Inflammatory macrophage treated with lipopolysaccharide for 4 hours (primary cell): ENCODE measurements at places on chromosomes 7 and 10.

DNA sequence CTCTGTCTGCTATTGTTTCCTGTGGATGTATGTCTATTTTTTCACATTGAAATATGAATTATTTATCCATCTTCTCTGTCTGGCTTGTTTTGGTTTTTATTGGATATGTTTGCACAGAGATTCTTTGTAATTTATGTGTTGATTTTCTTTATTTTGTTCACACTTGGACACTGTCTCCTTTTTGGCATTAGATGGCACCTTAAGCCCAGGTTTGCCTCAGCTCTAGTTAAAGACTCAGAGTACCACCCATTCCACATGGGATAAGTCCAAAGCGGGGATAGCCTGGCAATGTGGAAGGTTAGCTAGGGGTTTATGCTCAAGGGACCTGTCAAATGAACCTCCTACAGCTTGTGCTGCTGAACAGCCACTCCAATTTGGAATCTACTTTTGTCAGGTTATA lies 14.1 kb downstream of the FEZF1 start:
- DNase-seq: no peak

DNA sequence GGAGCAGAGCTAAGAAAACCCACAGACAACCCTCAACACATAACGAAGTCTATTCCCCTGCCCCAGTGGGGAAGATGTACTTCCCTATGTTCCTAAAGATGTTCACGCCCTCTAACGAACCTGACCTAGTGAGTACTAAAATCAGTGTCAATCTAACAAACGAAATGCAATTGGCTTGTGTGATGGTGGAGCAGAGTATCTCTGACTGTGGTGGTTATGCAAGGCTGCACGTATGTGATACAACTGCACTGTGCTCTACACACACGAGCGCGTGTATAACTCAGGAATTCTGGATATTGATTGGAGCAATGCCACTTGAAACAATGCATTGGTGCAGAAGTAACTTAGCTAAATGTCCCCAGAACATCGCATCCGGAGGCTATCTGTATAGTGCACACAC lies 1.3 kb downstream of the ANKRD16 start:
- peak; percentile 54 for DNase-seq

GRCh38 chr10:28743576-28743975 lies 66.3 kb downstream of the BAMBI start:
- no peak for DNase-seq

- DNase-seq: no peak
These were observed 26.6 kb downstream of the KCNH2 start for GRCh38 chr7:150951521-150951920.

- no peak for DNase-seq
These were observed 13.4 kb downstream of the SSC4D start for GRCh38 chr7:76395965-76396726.

DNA sequence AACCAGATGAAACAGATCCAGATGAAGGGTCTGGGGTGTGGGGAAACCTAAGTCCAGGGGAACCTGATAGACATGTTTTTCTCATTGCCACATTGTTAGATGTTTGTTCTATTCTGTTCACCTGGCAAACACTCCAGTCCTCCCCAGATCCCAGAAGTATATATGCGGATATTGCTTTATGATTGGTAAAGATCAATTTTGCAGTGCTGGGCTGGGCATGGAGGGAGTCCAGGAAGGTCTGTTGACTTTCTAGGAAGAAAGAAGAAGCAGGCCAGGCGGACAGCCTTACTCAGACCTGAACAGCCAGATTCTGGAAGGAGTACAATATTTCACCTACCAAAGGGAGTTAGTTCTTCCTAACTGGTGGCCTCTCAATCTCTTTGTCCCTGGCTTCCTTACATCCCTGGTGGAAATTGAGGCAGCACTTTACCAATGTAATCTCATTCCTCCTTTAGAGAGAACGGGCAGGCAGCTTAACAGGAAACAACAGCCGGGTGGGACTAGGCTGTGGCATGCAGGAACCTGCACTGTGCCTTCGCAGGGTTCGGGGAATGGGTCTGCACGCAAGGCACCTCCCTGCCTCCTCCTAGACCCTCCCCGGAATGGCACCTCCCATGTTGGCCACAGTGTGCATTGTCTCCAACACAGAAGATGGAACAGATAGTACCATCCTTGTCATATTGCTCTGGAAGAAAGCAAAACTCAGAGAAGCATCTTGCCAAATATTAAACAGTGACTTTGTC lies 930 bp downstream of the GIMAP6 start:
- DNase-seq: peak; percentile 15

DNA sequence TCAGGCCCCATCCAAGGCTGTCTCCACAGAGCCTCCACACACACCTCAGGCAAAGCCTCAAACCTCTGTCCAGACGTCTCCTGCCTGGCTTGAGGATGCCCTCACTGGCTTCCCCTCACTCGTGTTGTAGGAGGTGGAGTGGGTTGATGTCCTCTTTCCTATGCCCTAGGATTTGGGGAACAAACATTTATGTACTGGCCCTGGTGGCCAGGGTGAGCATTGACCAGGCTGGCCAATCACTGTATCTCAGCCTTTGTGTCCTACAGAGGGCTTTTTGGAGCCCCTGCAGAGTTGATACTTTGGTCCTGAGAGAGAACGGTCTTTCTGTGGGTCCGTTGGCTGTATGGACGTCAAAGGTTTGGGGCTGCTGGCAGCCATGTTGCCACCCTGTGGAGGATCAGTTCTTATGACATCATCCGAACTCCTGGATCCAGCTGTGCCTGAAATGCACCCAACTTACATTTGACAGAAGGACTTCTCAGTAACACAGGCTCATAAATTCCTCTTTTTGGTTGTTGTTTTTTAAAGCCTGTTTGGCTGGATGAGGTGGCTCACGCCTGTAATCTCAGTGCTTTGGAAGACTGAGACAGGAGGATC lies 2.3 kb upstream of the GRID2IP start:
- DNase-seq: peak; percentile 47

DNA sequence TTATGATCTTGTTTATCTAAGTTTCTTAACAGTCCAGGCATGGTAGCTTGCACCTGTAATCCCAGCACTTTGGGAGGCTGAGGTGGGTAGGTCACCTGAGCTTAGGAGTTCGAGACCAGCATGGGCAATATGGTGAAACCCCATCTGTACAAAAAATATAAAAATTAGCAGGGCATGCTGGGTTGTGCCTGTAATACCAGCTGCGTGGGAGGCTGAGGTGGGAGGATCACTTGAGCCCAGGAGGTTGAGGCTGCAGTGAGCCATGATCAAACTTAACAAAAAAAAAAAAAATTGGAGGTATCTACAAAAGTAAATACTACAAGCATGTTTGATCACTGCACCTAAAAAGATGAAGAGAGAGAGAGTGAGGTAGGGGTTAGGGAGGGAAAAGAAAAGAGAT lies 9.0 kb upstream of the EZH2 start:
- no peak for DNase-seq

GRCh38 chr7:116113310-116113709 lies 82.7 kb upstream of the TFEC start:
- no peak for DNase-seq

DNA sequence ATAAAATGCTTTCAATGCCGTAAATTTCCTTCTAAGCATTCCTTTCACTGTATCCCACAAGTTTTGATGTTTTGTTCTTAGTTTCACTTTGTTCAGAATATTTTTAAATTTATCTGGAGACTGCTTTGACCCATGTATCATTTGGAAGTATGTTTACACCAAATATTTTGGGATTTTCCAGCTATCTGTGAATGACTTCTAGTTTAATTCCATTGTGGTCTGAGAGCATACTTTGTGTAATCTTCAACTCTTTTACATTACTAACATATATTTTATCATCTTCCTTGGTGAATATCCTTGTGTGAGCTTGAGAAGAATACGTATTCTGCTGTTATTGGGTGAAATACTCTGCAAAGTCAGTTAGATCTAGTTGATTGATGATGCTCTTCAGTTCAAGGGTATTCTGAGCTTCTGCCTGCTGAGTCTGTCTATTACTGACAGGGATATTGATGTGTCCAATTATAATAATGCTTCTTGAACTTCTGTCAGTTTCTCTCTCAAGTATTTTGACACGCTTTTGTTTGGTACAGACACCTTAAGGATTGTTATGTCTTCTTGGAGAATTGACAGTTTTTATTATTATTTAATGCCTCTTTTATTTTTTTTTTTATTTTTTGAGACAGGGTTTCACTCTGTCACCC lies 31.6 kb downstream of the MKLN1 start:
- DNase-seq: no peak

- no peak for DNase-seq
These were observed 11.6 kb downstream of the ZNF316 start for GRCh38 chr7:6648815-6649104.

DNA sequence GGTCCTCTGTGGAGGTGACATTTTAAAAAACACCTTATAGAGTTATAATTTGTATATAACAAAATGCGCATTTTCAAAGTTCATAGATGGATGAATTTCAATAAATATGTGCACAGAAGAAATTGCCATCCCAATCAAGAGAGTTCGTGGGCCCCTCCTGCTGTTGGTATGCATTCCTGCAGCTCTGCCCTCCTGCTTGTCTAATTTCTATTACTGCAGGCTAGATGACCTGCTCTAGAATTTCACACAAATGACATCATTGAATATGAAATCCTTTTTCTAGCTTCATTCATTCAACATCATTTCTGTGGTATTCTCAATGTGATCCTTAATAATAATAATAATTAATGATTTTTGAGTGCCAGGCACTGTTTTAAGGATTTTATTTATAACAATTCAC lies 348.2 kb downstream of the SDK1 start:
- DNase-seq: no peak

- DNase-seq: no peak
These were observed 450.4 kb downstream of the NEBL start for GRCh38 chr10:20446561-20447193.

DNA sequence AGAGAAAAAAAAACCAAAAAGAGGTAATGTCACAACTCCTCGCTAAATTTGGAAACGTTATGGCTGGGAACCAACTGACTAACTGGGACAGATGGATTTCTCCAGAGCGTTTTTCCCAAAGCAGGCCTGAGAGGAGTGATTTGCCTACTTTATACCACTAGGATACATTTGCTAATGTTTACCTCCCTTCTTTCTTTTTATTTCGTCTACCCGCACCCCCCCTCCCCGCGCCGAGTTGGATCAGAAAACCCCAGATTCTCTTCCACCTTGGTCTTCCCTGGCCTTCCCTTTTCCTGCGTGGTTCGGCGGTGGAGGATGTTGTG lies 7.2 kb downstream of the CPA2 start:
- no peak for DNase-seq

DNA sequence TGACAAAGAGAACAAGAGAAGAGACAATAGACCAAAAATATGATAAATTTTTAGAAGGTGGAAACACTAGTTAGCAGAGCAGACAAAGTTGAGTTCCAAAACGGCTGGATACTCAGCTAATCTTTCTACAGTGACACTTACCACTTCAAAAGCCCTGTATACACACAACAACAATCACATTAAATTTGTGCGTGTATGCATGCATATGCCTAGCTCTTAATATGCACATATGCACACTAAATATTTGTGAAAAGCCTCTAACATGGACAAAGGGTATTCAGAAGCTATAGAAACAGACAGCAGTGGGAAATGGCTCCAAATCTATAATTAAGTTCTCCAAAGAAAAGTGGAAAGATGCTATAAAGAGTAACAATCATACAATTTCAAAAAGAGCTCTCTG lies 476.4 kb downstream of the HTR7 start:
- no peak for DNase-seq

DNA sequence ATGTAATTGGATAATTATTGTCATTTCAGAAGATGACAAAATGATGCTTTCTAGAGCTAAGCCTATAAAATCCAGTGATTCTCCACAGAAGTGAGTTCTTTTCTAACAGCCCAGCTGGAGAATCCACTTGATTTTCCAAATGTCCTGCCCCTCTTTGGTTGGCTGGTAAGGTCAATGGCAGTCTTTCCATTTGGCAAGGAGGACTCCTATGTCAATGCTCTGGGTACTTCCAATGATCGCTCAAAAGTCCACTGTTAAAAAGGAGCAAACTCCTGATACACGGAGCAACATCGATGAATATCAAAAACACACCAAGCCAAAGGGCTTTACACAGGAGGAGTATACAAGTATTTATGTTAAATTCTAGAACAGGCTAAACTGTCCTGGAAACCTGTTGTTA lies 57.8 kb downstream of the STK17A start:
- no peak for DNase-seq

DNA sequence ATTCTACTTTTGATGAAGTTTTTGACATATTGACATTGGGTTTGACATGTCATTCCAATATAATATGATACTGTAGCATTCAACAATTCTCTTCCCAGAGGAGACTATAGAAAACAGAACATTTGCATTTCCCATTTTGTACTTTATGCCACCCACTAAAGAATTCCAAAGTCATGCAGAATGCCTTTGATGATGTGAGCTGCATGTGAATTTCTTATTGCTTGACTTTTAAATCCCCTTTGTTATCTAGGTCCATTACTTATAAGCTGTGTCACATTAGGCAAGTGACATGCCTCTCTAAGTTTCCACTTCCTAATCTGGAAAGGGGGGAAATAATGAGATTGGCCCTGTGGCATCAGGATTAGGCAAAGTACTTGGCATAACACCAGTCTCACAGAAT lies 436.7 kb downstream of the AUTS2 start:
- no peak for DNase-seq

DNA sequence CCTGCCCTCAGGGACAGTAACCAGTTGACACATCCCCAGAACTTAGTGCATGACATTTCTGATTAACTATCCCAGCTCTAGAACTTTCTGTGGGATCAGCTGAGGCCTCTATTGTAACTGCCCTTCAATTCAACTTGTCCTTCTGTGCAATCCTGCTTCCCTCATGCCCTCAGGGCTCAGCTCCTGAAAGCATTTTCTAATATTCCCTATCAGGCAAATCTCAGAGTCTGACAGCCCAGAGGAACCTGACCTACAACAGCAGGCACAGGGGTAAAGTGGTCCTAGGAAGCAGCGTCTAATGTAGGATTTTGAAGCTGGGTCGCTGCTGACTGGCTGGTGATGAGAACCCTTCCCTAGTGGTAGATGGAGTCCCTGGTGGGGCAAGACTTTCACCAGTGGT lies 13.6 kb upstream of the STN1 start:
- no peak for DNase-seq

- DNase-seq: peak; percentile 81
These were observed at the start of gene INTS15 for GRCh38 chr7:6589829-6590644. INTS15 (plus strand) TSS chr7:6590021; CDS start chr7:6590284, 263 bp downstream.

DNA sequence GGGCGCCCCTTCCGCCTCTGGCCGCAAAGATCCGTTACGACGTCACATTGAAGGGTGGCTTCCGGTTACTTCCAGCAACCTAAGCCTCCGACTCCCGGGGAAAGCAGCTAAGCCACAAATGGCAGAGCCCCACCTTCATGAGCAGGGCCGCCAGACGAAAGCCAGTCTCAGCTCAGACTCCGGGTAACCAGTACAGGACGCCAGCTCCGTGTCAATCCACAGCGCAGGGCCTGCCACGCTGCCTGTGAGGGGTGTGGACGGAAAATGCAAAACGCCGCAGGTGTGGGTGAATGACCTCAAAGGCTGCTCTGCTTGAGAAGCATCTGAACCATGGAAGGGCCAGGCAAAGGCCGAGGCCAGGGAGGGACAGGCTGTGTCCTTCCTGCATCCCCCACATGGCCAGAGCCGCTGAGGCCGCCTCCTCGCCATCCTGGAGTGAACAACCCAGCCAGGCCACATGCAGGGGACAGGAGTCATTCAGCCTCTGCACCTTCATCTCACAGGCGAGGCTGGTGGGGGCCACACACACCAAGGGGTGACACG lies 53.5 kb upstream of the PPP2R2D start:
- no peak for DNase-seq
